NCI-H2081 (cell line): ENCODE measurements at places on chromosomes 16 and 17.

GRCh38 chr17:75315541-75316243 lies 26.5 kb upstream of the SLC25A19 start:
- no peak for DNase-seq

GRCh38 chr16:57261806-57262205 lies 16.7 kb downstream of the ARL2BP start:
- no peak for DNase-seq

GRCh38 chr16:26269673-26270072 lies 577.9 kb downstream of the HS3ST4 start:
- no peak for DNase-seq

- peak; percentile 31 for DNase-seq
Observed at GRCh38 chr17:20156196-20157000, 147.2 kb downstream of the SPECC1 start.

DNA sequence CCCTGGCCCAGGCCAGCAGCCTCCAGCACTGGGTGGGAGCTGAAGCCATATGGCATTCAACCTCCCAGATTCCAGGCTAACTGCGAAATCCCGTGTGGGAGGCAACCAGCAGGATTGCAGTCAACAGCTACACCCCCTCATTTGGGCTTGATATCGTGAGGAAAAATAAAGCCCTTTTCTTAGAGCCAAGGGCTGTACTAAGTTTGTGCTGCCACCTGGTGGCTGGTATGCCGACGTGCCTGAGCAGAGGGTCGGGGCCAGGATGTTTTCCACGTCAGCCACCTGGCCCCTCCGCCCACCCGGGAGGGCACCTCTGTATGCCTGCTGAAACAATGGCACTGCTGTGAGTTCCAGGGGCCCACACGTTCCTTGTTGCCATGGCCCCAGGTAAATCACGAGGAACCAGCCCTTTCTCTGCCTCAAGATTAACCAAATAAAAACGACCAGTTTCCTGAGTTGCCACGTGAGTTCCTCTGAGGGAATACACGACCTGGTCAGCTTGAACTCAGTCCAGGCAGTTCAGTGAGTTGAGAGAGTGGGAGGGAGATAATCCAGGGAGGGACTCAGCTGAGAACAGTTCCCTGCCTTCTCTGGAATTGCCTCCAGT lies 9.0 kb downstream of the TMEM98 start:
- DNase-seq, result peak; percentile 13

DNA sequence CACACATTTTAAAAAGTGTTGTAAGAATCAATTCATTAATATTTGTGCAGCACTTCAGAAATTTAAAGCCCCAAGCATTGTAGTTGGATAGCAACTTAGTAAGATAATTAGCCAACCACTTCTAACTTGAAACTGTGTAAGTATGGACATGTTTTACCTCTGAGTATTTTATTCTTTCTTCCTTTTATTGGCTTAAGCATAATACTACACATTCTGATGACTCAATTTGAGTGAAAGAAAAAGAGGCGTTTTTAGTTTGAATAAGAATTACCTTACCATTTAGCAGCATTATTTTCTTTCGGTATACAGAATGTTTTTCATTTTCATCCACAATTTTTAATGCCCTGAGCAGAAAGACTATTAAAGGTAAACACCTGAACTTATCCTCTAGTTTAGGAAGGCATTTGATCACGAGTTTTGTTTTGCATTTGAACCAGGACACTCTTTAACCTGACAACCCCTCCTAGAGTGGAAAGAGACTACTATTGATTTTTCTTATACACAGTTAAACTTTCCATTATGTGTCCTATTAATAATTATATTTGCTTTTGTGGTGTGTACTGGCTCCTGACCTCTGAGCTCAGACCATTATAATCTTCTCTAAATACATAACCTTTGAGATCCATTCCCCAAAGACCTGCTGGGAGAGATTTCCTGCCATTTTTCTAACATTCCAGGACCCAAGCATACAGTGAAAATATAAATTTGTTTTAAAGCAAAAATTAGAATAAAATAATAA lies 9.2 kb downstream of the NACA2 start:
- no peak for DNase-seq

DNA sequence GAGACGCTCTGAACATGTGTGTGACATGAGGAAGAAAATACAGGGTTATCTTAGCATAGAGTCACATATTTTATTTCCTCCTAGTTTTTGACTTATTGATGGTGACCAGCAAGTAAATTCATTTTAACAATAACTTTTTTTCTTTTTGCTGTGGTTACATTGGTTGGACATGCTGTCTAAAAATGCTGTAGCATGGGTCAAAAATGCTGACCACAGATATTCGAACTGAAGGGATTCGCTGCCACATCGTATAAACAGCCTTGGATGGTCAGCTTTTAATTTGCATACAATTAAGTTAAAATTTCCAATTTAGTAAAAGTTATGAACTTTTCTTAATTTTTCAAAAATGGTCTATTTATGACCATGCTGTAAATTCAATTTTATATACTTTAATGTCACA lies 30.5 kb downstream of the RPGRIP1L start:
- no peak for DNase-seq

GRCh38 chr16:58487566-58488351 lies 12.2 kb upstream of the NDRG4 start:
- peak; percentile 59 for DNase-seq

DNA sequence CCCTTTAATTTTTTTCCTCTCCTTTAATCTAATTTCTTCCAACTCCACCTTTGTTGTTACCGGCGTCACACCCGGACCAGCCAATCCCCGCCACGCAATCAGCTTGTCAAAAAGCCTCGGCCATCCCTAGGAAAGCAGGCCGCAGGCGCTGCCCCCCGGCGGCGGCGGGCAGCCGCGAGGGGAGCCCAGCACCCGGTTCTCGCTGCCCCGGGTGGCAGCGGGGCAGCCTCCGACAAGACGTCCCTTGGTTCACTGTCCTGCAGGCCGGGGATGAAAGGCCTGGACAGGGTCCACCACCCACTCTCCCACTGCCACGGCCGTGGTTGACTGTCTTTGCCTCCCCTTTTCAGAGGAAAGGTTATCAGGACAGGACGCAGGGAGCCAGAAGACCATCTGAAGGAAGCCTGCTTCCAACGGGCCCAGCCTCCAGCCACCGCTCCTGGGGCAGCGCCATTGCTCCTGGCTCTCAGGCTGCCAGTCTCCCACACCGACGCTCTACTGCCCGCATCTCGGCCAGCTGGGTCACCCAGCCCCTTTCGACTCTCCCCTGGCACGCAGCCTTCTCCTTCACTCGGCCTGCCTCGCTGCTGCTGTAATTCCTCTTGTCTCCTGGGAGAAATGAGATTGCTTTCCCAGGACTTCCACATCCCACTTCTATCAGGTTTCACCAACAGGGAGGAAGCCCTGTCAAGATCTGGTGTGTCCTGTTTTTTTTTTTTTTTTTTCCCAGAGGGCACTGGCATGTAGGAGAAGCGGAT lies 2.8 kb upstream of the UBTF start:
- peak; percentile 80 for DNase-seq

DNA sequence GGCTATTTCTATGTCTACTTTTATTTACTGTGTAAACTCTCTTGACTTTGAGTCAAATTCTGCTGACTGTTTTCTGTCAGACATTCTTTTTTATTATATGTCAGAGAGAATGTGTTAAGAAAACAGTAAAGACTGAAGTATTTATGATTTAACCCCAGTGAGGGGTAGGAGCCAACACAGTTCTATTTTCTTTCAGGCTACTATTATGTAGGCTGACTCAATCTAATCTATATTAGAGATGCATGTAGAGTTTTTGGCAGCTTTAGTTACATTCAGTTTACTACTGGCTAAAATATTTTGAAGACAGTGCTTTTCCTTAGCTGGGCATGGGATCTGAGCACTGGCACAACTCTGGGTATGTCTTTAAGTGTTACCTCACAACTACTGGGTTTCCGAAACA lies 1108.0 kb downstream of the CDH11 start:
- DNase-seq, result no peak

- no peak for DNase-seq
Observed at GRCh38 chr16:75062976-75063346, 53.6 kb downstream of the LDHD start.

DNA sequence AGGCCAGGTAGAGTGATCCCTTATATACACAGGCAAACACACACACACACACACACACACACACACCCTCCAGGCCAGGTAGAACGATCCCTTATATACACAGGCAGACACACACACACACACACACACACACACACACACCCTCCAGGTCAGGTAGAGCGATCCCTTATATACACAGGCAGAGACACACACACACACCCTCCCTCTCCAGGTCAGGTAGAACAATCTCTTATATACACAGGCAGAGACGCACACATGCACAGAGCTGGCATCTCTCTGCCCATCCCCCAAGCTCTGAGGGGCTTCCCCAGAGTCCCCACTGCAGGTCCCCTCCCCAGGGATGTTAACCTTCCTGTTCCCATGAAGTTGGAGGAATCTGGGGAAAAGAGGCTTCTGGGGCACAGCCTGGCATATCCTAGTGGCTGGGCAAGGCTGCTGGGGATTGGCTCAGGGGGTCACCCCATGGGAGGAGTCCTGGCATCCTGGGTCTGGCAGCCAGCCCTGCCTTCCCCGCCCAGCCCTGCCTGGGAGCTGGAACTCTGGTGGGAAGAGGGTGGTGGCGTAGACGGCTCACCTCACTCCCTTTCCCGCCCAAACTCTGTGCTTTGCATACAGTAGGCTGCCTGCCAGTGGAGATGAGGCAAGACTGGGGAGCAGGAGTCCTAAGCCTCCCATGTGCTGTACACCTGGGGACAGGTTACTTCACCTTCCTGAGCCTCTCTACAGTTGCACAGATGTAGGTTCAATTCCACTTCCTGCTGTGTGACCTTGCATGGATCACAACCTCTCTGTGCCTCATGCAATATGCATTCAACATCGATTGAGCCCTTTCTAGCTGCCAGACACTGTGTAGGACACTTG lies 41.8 kb downstream of the TEKT5 start:
- no peak for DNase-seq

DNA sequence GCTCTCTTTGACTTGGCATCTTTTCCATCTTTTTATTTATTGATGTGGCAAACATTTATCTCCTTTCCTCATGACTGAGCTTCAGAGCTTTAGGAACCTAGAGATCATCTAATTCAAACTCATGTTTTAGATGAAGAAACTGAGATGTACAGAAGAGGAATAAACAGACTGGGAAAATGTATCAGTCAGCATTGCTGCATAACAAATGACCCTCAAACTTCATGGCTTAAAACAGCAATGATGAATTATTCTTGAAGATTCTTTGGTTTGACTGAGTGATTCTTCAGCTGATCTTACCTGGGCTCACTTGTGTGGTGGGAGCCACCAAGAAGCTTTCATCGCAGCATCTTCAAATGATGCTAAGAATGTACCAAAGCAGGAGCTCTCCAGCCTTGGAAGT lies 44.0 kb upstream of the IRF8 start:
- DNase-seq, result no peak

GRCh38 chr16:4323845-4324488 lies 8.1 kb downstream of the GLIS2 start:
- no peak for DNase-seq

DNA sequence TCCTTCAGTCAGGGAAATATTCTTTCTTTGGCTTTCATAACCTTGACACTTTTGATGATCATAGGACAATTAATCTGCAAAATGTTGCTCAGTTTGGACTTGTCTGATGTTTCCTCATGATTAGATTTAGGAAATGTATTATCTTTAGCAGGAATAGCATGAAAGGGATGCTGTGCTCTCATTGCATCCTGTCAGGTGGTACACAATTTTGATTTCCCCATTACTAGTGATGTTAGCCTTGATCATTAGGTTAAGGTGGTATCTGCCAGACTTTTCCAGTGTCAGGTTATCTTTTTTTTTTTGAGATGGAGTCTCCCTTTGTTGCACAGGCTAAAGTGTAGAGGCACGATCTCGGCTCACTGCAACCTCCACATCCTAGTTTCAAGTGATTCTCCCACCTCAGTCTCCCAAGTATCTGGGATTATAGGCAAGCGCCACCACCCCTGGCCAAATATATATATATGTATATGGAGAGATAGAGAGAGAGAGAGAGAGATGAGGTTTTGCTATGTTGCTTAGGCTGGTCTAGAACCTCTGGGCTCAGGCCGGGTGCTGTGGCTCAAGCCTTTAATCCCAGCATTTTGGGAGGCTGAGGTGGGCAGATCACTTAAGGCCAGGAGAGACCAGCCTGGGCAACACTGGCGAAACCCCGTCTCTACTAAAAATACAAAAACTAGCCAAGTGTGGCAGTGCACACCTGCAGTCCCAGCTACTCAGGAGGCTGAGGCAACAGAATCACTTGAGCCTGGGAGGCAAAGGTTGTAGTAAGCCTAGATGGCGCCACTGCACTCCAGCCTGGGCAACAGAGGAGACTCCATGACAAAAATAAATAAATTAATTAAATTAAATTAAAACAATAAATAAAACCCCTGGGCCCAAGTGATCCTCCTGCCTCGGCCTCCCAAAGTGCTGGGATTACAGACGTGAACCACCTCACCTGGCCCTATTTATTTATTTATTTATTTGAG lies 15.8 kb upstream of the CAVIN1 start:
- no peak for DNase-seq

- peak; percentile 70 for DNase-seq
Observed at GRCh38 chr17:50923611-50924010, 57.5 kb upstream of the TOB1 start.

GRCh38 chr16:54418903-54419302 lies 132.3 kb upstream of the IRX3 start:
- no peak for DNase-seq

DNA sequence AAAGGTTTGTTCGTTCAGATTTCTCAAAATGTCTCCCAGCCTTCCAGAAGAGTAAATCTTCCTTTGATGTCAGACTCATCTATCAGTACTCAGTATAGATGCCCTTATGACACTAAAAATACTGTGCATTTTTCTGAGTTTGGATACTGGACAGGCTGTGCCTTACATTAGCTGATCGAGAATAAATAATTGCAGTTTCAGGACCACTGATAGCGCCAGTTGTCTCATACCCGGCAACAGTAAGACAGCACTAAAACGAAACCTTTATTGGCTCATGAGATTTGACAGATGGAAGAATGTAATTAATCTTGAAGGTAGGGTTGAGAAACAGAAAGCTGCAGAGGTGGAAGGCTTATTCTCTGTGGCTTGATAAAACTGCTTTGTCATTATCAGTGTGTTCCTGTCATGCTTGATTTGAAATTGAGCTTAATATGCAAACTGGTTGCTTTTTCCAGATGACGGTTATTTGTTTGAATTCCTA lies 1.2 kb downstream of the ATP6V0A1 start:
- DNase-seq, result no peak

DNA sequence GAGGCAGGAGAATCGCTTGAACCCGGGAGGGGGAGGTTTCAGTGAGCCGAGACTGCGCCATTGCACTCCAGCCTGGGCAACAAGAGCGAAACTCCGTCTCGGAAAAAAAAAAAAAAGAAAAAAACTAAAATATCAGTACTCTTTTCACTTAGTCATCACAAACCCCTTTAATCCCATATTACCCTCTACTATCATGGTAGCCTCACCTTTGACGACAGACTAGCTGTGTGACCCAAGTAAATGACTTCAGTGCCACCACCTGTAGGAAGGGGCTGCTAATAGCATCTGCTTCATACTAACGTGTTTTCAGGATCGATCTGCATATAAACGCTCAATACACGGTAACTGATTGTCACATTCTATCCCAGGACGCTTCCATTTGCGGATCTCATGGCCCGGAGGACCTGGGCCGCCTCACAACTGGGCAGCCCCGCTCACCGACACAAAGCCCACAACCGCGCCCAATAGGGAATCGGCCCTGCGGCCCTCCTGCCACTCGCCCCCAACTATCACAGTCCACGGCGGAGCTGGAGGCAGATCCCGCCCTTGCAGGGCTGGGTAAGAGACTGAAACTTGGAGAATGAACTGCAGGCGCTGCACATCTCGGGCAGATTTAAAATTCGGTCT lies 1.1 kb upstream of the ZNF263 start:
- peak; percentile 49 for DNase-seq

- no peak for DNase-seq
Observed at GRCh38 chr16:17769065-17769464, 298.3 kb upstream of the XYLT1 start.
